ENCODE measurements at places on chromosomes 2 and 18.
A peak's percentile ranks its signal among the peaks of the same experiment; 100 is the strongest.

GRCh38 chr2:10493634-10494281 lies 45.6 kb upstream of the ODC1 start:
- DNase-seq, result no peak

DNA sequence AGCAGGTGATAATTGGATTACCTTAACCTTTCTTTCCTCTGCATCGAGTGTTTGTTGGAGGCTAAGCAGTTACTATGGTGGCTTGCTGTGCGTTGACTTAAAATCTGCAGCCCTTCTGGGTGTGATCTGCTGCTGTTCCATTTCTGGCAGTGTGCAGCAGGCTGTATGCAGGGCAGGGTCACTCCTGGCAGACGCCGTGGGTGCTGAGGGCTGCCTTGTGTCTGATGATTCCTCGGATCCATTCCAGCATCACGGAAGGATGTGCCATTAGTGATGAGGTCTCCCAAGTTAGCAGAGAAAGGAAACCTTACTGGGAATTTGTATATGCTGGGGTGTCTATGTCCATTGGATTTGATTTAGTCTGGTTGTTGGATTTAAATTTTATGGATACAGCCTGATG lies 310.8 kb downstream of the AGAP1 start:
- peak; percentile 24 for DNase-seq

GRCh38 chr2:128786741-128787478 lies 468.2 kb upstream of the HS6ST1 start:
- DNase-seq, result no peak

DNA sequence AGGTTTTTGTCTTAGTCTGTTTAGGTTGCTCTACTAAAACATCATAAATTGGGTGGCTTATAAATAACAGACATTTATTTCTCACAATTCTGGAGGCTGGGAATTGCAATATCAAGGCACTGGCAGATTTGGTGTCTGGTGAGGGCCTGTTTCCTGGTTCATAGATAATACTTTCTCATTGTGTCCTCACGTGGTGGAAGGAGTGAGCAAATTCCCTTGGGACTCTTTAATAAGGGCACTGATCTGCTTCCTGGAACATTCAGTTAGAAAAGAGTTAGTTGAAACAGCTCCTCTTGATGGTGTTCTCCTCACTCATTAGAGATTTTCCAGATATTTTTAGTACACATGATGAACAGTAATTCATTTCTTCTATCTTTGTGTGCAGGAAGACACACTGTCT lies 22.3 kb downstream of the COL4A3 start:
- DNase-seq, result no peak

- no peak for DNase-seq
These were observed 31.9 kb downstream of the ADCY3 start for GRCh38 chr2:24888177-24888576.

GRCh38 chr2:98090951-98091350 lies 4.0 kb downstream of the VWA3B start:
- no peak for DNase-seq

DNA sequence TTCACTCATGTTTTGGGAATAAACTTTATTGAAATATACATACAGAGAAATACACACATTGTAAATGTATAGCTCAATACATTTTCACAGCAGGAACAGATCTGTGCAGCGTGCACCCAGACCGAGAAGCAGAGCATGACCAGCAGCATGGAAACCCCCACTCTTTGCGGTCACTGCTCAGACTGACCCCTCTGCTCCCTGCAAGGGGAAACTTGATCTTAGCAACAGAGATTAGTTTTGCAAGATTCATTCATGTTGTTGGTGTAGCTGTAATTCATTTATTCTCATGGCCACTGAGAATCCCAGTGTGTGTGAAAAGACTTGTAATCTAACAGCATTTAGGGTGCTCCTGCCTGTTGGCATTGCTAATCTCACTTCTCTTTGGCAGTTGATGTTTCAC lies 35.2 kb downstream of the LPIN1 start:
- no peak for DNase-seq

GRCh38 chr2:48483916-48484315 lies 46.0 kb upstream of the STON1 start:
- DNase-seq, result no peak

DNA sequence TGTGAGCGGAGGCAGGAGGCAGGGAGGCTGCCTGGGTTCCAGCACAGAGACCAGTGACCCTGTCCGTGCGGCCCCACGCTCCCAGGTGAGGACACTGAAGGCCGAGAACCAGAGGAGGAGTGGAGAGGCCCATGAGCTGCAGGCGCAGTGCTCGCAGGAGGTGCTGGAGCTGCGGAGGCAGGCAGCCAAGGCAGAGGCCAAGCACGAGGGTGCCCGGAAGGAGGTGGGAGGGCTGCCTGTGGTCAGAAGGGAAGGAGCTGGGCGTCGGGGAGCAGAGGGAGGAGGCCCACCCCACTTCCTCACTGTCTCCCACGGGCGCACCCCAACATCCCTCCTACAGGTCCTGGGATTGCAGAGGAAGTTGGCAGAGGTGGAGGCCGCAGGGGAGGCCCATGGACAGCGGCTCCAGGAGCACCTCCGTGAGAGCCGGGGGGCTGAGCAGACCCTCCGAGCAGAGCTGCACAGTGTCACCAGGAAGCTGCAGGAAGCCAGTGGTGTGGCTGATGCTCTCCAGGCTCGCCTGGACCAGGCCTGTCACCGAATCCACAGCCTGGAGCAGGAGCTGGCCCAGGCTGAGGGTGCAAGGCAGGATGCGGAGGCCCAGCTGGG lies 33.0 kb upstream of the SNED1 start:
- DNase-seq, result no peak
